Aorta (tissue), 5 donors: ENCODE measurements at places on chromosomes 1 and 21.
A peak's percentile ranks its signal among the peaks of the same experiment; 100 is the strongest.

GRCh38 chr1:53372501-53372951, 44.7 kb upstream of the LRP8 start:
- peak; percentile 47 for DNase-seq

- DNase-seq = no peak
Observed at GRCh38 chr1:107679411-107679953, 285.5 kb downstream of the VAV3 start.

- no peak for DNase-seq
Observed at GRCh38 chr1:62689524-62689923, 1.3 kb upstream of the DOCK7 start.

GRCh38 chr1:164630626-164631396, 71.8 kb downstream of the PBX1 start:
- no peak for DNase-seq
